ENCODE measurements at places on chromosomes 1 and 21.

DNA sequence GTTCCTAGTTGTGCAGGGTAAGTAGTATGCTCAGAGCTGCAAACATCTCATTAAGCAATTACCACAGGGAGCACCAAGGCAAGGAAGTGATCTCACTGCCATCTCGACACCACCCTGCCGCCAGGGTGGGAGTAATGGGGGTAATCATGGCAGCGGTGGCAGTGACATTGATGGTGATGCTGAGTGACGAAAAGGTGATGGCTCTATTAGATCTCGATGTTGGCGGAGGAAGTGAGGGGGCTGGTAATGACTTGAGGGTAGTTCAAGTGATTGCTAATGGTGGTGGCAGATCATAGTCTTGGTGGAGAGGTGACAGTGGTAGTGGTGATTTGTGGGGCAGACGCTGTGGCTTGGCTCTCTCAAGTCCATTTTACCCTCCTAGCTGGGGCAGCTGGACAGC lies 25.4 kb upstream of the TENT5B start:
- DNase-seq, result no peak

- DNase-seq, result no peak
These were observed 30.2 kb downstream of the OPTC start for GRCh38 chr1:203524152-203524551.

DNA sequence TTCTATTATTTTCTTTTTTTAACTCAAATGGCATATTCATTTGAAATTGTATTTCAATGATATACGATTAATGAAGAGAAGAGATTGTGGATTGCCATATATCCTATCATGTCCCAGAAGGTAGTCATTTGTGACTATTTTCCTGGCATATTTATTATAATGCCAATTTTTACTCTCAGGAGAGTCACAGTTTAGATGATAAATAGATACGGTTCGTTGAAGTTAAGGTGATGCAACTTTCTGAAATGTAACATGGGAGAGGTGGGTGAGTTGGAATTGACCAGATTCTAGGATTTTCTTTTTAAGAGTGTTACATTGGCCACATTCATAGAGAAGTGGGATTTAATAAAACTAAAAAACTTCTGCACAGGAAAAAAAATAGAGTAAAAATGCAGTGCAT lies 1138.5 kb downstream of the NCAM2 start:
- DNase-seq, result no peak

- DNase-seq, result no peak
These were observed 89.3 kb downstream of the HMCN1 start for GRCh38 chr1:185823467-185823866.

GRCh38 chr1:23537296-23537973 lies 6.4 kb upstream of the E2F2 start:
- DNase-seq, result no peak

GRCh38 chr1:110241516-110241915 lies 31.4 kb downstream of the KCNC4 start:
- no peak for DNase-seq

DNA sequence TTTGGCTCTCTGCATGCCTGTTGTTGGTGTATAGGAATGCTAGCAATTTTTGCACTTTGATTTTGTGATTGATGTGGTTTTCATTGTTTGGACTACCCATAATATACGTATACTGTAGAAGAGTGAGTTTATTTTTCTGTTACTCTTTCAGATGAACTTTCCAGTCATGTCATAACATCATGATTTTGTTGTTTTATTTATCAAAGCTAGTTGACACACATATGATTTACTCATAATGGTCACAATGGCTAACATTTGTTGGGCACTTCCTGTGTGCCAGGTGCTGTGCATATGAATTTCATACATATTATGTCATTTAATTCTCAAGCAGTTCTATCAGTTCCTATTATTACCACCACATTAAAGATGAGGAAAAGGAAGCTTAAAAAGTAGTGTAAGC lies 98.1 kb upstream of the GUCA2B start:
- no peak for DNase-seq

- peak; percentile 97 for DNase-seq
These were observed 26.2 kb downstream of the MIA3 start for GRCh38 chr1:222643938-222644635.

GRCh38 chr1:209008586-209008985 lies 574.9 kb upstream of the CAMK1G start:
- no peak for DNase-seq

DNA sequence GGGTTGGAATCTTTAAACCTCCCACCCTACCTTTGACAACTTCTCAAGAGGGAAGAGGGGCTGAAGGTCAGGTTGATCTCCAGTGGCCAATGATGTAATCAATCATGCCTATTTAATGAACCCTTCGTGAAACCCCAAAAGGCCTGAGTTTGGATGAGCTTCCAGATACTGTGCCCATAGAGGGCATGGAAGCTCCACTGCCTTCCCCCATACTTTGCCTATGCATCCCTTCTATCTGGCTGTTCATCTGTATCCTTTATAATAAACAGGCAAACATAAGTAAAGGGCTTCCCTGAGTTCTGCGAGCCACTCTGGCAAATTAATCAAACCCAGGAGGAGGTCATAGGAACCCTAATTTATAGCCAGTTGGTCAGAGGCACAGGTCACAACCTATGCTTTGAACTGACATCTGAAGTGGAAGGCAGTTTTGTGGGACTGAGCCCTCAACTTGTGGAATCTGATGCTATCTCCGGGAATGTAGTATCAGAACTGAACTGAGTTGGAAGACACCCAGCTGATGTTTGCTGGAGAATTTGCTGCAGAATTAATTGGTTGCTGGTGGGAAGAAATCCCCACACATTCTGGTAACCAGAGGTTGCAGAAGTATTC lies 24.8 kb downstream of the S100A10 start:
- DNase-seq, result no peak
